ENCODE measurements at places on chromosomes 6 and 20.

- no peak for DNase-seq
These were observed 205.5 kb downstream of the ZNF217 start for GRCh38 chr20:53387983-53388675.

GRCh38 chr6:168016176-168016620 is 18.7 kb downstream of the KIF25 start:
- DNase-seq, result no peak

DNA sequence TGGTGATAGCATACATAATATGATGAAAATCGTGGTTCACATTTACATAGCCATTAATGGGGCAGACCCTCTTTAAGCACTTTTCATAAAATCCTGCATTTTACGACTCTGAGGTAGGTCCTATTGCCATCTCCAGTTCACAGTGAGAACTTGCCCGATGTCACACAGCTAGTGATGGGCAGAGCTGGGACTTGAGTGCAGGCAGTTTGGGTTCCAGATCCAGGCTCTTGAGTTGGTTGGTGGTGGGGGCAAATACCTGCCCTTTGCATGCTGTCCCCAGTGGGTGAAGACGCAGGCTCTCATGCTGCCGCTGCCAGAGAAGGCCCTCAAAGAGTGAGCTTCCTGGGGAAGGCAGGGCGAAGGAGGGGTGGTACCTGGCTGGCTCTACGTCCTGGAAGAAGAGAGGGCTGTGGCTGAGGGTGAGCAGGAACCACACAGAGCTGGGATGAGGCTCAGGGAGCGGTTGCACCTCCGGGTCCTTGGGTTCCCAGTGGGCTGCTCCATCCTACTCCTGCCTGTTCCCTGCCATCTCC is 6.1 kb upstream of the BAK1 start:
- DNase-seq, result no peak

DNA sequence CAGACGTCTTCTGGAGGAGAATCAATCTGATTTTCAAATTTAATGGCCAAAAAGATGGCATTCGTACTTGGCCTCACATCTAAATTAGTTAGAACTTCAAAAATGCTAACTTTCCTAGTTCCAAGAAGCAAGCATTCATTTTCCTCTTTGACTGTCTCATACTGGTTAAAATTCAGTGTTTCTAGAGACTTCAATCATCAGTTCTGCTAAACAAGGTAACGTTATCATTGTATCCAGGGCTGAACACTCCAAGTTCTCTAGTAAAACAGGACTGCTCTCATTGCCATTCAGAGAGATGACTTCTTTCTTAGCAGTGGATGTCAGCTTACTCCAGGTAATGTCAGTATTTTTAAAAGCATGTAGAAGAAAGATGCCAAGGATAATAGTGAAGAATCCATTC is 34.6 kb upstream of the ENTPD6 start:
- no peak for DNase-seq

- DNase-seq, result no peak
These were observed 24.4 kb downstream of the QKI start for GRCh38 chr6:163438940-163439335.

- DNase-seq, result no peak
These were observed 365.2 kb downstream of the SYNE1 start for GRCh38 chr6:152271776-152272464.

- no peak for DNase-seq
These were observed 34.3 kb upstream of the PRIM2 start for GRCh38 chr6:57283106-57283505.

DNA sequence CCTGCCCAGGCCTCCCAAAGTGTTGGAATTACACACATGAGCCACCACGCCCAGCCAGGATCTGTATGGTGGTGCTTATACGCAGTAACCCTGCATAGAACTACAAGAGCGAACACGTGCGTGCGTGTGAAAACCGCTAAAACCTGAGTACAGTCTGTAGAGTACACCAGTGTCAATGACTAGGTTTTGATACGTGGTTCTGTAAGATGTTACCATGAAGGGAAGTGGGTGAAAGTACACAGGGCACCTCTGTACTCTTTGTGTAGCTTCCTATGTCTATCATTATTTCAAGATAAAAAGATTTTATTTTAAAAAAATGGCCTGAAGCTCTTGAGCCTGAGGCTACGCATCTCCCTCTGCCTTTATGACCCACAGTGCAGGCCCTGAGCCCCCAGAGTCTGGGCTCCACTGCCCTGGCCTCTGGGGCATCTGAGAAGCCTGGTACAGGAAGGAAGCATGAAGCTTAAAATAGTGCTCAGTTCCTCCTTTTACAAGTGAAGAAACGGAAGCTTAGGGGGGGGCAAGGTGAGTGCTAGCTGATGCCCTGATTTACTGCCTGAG is 21.6 kb downstream of the LY86 start:
- no peak for DNase-seq

DNA sequence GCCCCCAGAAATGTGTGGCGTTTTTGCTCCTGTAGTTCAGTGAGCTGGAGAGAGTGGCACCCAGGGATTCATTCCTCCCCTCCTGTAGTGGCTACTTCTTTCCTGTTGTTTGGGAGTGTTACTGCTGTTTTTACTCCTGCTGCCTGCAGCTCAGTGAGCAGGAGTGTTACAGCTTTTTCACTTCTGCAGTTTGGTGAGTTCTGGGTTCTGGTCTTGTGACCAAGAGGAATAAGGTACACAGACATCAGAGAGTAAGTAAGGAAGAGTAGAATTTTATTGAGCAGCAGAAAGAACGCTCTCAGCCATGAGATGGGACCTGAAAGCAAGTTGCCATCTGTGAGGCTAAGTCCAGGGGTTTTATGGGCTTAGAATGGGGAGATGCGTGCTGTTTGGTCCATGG is 966.3 kb upstream of the CITED2 start:
- no peak for DNase-seq

DNA sequence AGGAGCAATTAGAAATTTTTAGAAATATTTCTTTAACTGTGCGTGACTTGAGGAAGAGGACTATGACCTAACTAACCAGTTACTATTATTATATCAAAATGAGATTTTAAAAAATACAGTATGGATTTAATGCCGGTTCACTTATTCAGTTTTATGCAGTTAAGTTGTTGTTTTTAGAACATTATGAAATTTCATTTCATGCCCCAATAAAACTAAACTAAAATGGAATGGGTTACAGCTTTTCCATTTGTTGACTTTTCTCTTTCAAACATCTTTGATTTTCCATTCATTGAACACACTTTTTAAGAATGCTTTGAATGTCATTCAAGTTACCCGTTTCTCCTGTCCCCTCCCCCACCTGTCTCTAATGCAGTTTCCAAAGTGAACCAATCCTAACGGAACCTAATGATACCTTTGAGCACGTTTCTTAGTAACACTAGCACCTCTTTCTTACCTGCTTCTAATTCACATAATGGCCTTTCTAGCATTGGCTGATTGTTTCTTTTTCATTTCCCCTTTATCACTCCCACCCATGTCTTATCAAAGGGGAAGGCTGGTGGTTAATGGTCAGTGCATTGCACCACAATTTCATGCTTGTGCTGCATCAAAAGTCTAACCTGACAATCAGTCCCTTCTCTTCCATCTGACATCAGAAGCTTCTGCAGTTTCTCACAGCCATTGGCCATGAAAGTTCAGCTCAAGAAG is 262.2 kb upstream of the TAB2 start:
- no peak for DNase-seq

DNA sequence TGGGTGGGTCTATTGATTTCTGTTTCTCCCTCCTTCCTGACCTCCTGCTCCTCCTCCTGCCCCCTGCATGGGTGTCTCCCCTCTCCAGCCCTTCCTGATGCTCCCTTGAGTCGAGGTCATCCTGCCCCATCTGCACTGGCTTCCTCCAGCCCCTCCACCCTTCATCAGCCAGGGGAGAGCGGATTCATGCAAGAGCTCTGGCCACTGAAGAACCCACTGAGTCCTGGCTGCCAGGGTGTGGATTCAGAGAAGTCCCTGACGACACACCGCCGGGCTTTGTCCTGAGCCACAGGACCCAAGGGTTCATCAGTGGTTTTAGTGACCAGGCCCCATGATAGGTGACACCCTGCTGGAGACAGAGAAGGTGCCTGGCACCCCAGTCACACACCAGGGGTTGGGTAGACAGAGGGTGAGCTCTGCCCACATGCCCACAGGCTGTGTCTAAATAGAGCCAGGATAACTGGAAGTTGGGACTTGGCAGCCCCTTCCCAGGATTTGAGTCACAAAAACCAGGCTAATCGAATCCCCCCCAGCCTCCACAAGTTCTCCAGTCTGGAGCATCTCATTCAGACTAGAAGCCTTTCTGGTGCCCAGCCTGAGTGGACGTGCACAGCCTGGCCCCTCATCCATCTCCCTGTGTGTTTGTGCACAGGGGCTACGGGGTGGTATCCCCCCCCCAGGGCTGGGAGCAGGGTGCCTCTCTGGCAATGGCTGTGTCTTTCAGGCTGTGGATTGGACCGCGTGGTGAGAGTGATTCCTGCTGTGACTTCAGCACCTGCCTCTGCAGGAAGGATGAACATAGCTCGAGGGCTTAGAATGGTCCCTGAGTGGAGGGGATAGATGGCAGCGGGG is 1.2 kb downstream of the GFRA4 start:
- no peak for DNase-seq
